ENCODE measurements at places on chromosomes 11 and 22. TPM values are rescaled to one million over a fixed set of nuclear protein-coding genes. Genes with fewer than 3 reads are reported as not detected.
A peak's percentile ranks its signal among the peaks of the same experiment; 100 is the strongest.

- no peak for DNase-seq
Measured at GRCh38 chr11:35134403-35135148, 4.4 kb upstream of the CD44 start.

Gene C11orf97
- total RNA-seq: not detected

- DNase-seq: no peak
Measured at GRCh38 chr22:22248878-22249277, 4.3 kb downstream of the VPREB1 start.

- no peak for DNase-seq
Measured at GRCh38 chr22:35733036-35733435, 15.4 kb downstream of the APOL5 start.

DNA sequence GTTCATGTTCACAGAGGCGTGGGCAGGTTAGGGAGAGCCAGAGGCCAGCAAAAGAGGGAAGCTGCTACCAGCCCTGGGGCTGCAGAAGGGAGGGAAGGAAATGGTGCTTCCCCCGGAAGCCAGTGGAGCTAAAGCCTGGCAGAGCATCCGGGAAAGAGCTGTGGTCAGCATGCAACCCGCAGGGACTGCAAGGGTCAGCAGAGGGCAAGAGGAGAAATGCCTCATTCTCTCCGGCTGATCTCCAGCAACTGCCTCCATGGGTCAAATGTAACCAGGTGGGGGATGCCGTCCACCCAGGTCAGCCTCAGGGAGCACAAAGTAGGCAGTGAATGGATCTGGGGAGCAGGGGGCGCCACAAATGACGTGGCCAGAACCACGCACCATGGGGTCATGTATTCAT is 36.9 kb upstream of the PRR5 start:
- no peak for DNase-seq

GRCh38 chr11:14359501-14360031 is 583 bp upstream of the RRAS2 start:
- DNase-seq: no peak

Gene P4HA3
- total RNA-seq: 1.0 TPM

Gene SSH3
- 107 TPM for total RNA-seq

Gene USP28
- 19.9 TPM for total RNA-seq

GRCh38 chr22:42207918-42208317 is 62.5 kb downstream of the TCF20 start:
- DNase-seq: no peak

Gene HPX
- 5.2 TPM for total RNA-seq

DNA sequence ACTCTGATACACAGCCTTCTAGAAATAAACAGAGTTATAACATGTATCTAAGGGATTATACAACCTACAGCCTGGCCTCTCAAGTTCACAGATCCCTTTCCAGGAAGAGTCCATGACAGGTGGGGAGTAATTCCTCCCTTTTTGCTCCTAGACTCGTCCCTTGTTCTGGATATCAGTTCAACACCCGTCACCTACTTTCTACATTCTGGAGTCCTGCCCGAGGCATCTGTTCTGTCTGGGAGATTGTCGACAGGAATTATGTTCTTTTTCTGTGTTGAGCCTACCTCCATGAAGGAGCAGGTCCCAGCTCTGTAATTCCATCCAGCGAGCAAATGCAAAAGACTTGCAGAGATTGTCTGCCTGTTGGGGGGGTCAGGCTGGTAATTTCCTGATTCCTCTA is 224.6 kb upstream of the NTM start:
- no peak for DNase-seq

DNA sequence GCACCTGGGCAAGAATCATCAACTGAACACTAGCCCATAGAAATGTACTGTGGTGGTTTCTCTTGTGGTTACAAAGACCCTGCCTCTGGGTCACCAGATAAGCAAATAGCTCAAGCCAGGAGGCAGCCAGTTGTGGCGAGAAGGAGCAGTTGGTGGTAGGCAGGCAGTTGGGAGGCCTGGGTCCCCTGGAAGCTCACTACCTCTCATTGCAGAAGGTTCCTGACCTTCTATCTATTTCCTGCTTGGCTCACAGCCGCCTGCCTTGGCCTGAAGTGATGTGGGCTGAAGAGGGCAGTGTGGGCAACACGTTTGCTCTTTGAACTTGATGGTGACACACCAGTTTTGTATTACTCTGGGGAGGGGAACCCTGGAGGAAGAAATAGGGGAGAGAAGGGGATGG is 34.7 kb downstream of the NECTIN1 start:
- DNase-seq: no peak

DNA sequence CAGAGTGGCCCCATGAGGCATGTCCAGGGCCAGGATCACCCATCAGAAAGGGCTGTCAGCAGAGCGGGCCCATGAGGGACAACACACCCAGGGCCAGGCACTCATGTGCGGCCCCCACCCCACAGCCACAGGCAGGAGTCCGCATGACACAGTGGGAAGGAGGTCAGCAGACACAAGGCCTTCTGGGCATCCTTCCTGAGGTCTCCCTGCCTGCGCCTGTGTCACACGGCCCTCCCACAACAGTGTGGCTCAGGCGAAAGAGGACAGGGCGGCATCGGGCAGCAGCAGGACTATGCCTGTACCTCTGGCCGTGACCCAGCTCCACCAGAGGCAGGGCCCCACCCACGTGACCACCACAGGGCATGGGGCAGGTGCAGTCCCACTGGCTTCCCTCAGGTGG is 27.1 kb downstream of the CHID1 start:
- DNase-seq: no peak

GRCh38 chr22:49853981-49854831 is 562 bp downstream of the ZBED4 start:
- no peak for DNase-seq

DNA sequence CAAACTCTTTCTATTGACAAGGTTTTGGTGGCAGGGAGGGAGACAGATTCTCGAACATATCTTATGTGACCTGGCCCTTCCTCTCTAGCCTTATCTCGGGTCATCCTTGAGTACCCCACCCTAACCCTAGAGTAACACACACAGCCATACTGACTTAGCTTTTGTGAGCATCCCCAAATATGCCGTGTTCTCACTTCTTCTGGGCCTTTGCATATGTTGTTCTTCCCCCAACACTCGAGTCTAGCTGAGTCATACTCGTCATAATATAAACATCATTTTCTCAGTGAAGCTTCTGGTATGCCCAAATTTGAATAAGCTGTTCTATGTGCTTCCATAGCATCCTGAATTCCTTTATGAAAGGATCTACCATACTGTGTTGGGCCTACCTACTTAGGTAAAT is 8.0 kb downstream of the TTC17 start:
- DNase-seq: no peak

DNA sequence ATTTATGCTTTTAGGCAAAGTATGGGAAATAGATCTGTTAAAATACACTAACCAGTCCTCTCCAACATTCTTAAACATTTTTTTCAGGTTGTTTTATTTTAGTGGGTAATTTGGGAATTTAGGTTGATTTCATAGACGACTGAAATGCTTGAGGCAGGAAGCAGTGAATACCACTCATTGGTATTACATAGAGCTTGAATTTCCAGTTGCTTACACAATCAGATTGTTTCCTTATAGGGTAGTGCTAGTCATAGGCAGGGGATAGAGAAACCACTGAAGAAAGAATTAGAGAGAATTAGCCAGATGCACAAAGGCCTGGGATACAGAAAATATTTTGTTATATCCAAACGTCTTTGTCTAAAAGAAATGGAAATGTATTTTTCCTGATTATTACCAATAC is 23.9 kb upstream of the LYVE1 start:
- no peak for DNase-seq

DNA sequence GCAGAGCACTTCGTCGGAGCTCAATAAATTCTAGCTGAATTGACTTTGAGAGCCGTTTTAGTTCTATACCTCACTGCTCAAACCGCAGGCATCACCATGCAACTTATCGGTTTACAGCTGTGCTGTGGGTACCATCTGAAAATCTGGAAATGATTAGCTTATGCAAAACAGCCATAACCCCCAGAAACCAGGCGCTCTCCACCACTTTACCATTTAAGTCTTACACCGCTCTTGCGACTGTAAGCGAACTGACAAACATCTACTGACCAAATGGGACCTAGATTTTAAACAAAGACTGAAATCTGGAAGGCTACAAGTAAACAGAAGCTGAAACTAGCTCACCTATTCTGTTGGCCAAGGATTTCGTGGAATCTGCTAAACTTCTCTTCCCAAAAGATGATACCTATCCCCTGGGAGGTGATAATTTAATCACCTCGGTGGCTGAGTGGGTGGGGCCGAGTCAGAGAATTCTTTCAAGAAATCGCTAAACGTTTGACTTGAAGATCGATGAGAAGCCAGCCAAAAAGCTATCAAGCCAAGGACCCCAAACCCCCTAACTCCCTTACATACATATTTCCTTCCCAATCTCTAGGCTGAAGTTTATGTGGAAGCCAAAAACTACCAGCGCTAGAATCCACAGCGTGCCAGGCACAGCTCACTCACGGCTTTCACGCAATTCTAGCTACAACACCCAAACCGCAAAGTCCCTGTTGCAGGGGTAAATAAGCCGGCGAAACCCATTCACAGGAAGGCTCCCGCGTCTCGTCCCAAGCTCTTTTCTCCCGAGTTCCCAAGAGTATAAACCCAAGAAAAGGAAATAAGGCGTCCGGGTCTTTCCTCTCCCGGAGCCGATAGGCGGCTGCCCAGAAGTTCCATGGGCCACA is 644 bp downstream of the SPTY2D1 start:
- DNase-seq: no peak

GRCh38 chr11:18775492-18776292 is 15.9 kb downstream of the PTPN5 start:
- DNase-seq: peak; percentile 67

- no peak for DNase-seq
Measured at GRCh38 chr11:87659807-87660206, 515.4 kb downstream of the RAB38 start.

DNA sequence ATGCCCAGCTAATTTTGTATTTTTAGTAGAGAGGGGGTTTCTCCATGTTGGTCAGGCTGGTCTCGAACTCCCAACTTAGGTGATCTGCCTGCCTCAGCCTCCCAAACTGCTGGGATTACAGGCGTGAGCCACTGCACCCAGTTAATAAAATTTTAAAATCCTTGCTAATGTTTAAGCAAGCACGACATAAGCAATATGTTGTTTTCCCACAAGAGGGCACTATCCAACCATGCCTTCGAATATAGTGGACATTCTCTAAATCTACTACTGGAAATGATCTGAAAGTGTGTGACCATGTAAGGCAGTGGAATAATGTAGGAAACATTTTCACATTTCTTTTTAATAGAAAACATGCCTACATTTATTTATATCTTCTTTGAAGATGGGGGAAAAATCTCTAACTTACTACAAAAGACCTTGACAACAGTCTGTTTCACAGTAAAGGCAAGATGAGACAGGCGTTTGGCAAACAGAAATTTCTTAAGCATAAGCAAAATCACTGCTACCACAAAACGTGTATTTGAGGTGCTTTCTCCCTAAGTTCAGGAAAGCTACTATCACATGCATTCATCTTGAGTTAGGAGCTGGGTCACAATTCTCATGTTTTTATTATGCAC is 38.2 kb downstream of the PITPNB start:
- peak; percentile 57 for DNase-seq

- no peak for DNase-seq
Measured at GRCh38 chr11:12206529-12206928, 96.1 kb downstream of the MICAL2 start.

GRCh38 chr22:30612789-30613188 is 5.8 kb downstream of the TCN2 start:
- no peak for DNase-seq

GRCh38 chr11:57764566-57764965 is 3.0 kb downstream of the CTNND1 start:
- DNase-seq: no peak

GRCh38 chr11:130144861-130145281 is 14.7 kb upstream of the ST14 start:
- DNase-seq: no peak

- DNase-seq: no peak
Measured at GRCh38 chr11:14460147-14460546, 39.5 kb downstream of the COPB1 start.

- no peak for DNase-seq
Measured at GRCh38 chr11:58693026-58693425, 38.7 kb downstream of the GLYAT start.

- DNase-seq: no peak
Measured at GRCh38 chr11:132373405-132374143, 1003.2 kb downstream of the NTM start.

- DNase-seq: no peak
Measured at GRCh38 chr11:2887515-2888195, 2.1 kb upstream of the CDKN1C start.

Gene CBLIF
- total RNA-seq: not detected

Gene DRICH1
- 1.1 TPM for total RNA-seq

- no peak for DNase-seq
Measured at GRCh38 chr11:79894111-79894510, 453.3 kb upstream of the TENM4 start.

Gene GTF2H1
- total RNA-seq: 35.7 TPM

GRCh38 chr11:93324500-93324899 is 6.0 kb upstream of the DEUP1 start:
- DNase-seq: no peak

DNA sequence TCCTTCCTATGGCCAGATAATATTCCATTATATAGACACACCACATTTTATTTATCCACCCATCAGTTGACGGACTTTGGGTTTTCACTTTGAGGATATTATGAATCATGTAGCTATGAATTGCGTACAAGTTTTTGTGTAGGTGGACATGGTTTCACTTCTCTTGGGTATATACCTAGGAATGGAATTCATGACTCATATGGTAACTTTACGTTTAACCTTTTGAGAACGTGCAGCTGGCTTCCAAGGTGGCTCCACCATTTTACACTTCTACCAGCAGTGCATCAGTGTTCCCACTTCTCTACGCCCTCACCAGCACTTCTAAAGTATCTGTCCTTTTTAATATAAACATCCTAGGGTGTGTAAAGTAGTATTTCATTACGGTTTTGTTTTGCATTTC is 112.0 kb downstream of the PLEKHA7 start:
- no peak for DNase-seq

Gene LRP4
- total RNA-seq: 14.5 TPM

Gene IFITM2
- total RNA-seq: 129 TPM

DNA sequence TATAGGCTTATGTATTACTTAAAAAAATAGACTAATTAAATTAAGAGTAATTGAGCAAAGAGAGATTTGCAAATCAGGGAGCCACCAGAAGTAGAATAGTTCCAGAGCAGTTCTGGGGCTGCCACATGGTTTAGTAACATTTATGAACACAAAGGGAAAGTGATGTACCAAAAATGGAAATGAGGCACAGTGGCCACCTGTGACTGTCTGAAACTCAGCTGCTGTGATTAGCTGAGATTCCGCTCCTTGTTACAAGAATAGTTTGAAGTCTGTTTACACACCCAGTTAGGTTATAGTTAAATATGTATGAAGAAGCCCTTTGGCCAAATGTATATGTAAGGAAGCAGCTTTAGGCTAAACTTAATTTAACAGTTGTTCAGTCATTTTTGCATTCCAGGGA is 901.5 kb upstream of the CHORDC1 start:
- DNase-seq: no peak
